ENCODE measurements at places on chromosomes 13 and 19. TPM values are rescaled to one million over a fixed set of nuclear protein-coding genes. Genes with fewer than 3 reads are reported as not detected.

The ZNF554 gene
- total RNA-seq, result 3.2 TPM

GRCh38 chr13:99063952-99064351 is 86.1 kb upstream of the DOCK9 start:
- no peak for DNase-seq

DNA sequence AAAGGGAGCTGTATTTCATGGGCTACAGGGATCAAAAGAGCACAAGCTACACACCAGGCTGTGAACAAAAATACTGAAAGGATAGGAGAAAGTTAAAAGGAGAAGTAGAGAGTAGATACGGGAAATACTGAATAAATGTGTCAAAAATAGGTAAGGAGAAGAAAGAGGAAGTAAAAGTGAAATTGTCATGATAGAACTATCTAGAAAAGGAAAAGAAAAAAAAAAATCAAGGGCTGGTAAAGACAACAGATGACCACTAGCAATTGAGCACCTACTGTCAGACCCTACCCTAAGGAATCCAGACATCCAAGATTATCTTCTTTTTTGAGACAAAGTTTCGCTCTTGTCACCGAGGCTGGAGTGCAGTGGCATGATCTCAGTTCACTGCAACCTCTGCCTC is 4.8 kb downstream of the RUBCNL start:
- no peak for DNase-seq

The USPL1 gene
- 26.2 TPM for total RNA-seq

The IQCN gene
- 0.07 TPM for total RNA-seq

- DNase-seq, result no peak
Measured at GRCh38 chr19:7602240-7602934, 6.7 kb downstream of the CAMSAP3 start.

All from pulmonary artery endothelial cell (primary cell).